ENCODE measurements at places on chromosomes 2 and 18.

DNA sequence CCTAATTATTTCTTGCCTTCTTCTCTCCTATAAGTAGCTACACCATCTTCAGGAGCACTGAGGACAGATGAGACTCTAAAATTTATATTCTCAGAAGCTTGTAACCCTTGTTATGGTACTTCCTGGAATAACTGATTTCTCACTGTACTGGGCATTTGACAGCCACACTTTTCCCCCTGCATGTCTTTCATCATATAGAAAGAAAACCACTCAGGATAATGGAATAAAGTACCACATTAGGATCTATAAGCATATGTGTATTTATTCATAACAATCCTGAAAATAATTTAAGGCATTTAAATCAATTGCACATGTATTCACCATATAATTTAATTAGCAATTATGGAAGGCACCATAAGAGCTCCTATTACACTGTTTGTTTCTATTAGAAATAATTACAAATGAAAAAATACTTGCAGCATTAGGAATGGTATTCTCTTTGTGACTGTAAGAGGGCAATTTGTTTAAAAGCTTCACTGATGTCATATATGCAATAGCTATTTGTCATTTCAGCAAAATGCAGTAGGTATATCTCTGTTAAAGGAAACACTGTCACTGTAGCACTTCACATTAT is 216.9 kb upstream of the FSHR start:
- no peak for DNase-seq

GRCh38 chr2:233443511-233444183 is 89.4 kb downstream of the DGKD start:
- peak; percentile 39 for DNase-seq

DNA sequence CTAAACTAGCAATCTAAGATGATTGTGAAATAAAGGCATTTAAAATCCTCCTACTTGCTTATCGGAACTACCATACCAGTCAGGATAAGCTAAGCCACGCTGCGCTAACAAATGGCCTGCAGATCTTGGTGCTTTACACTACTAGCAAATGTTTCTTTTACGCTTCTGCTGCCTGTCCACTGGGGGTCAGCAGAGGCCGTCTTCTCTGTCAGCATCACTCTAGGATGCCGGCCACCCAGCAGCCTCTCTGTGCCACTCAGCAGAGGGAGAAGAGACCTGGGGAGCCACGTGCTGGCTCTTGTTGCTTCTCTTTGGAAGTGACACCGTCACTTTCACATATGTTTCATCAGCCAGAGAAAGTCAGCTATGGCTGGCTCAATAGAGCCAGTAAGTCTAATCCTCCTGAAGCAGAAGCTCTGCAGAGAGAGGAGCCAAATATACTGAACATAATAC is 36.6 kb downstream of the COPS8 start:
- no peak for DNase-seq

GRCh38 chr2:9779596-9780264 is 63.5 kb upstream of the TAF1B start:
- DNase-seq = no peak

GRCh38 chr2:217208867-217209266 is 349.0 kb upstream of the TNP1 start:
- DNase-seq = no peak

DNA sequence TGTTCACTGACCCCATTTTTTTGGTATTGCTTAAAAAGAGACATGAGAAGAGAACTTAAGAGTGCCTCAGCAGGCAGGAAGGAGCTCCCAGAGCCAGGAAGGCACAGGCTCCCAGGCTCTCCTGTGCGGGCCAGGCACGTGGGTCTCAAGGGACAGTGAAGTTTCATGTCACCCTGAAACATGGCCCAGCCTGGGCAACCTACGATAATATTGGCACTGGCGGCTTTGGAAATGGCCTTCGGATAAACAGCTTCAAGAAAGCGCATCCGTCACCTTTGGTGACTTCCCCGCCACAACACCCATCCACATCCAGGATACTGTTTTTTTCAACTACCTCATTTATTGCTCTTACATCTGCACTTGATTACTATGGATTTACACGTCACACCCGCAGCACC is 30.5 kb downstream of the PXDN start:
- no peak for DNase-seq

Data from C1 segment of cervical spinal cord (tissue), 14 donors.